Activated naive CD4-positive, alpha-beta T cell treated with anti-CD3 and anti-CD28 coated beads, Interleukin-2, amount 50 U/mL, for 72 hours (primary cell): ENCODE measurements at places on chromosomes 2 and 18.

- no peak for DNase-seq
These were observed 69.1 kb upstream of the PID1 start for GRCh38 chr2:229340086-229340760.

DNA sequence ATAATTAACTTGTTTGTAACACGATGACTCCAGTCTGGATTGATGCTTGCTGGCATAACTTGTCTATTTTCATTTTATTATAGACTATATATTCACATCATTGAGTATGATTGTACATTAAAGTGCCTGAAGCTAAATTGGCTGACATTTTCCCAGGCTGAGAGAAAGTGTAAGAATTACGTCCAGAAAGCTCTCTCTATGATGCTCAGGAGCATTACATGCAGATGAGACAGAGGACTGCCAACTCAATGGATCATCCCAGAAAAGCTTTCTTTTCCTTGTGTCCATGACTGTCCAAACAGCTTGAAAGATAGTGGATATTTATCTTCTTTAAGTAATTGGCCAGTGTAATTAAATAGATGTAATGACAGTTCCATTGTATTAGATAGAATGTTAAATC lies 1372.2 kb upstream of the TMEFF2 start:
- no peak for DNase-seq

DNA sequence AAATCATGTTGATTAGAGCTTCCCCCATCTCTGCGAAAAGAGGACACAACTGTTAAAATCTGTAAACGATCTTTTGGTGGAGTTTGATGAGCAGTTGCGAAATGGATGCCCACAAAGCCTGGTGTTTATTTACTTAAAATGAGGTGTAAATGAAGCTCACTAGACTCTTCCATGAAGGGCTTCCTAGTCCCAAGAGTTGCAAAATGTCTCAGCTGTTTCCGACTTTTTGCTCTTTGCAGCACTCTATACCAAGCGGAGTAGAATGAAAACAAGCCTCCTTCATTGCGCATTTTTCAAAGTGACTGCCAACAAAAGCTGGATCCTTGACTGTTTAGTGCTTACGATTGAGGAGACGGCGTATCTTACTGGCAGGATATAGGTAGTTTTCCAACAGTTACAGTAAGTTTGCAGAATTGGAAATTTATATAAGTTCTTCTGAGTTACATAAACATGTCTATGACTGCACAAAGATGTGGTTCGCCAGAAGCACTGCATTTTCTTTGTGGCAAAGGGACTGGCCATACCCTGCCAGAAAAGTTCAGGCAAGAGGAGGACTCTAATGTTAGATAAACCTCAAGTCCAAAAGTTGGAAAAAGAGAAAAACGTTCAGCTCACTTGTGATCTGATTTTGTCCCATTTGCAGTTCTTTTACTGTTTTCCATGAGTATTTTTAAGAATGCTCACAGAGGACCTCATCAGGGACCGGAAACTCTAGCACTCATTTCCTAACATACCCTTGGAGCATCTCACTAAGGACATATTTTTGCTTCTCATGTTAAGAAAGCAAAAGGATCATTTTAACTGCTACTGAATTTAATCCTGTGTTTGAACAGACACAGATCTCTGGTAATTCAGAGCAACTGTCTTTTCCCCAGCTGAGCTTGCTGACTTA lies 42.7 kb downstream of the COLEC12 start:
- DNase-seq = no peak

GRCh38 chr2:128595763-128596395 lies 277.2 kb upstream of the HS6ST1 start:
- DNase-seq = no peak

- no peak for DNase-seq
These were observed 106.0 kb upstream of the MAP3K20 start for GRCh38 chr2:172969609-172970008.

- DNase-seq = no peak
These were observed 9.0 kb upstream of the CREG2 start for GRCh38 chr2:101396316-101396717.

DNA sequence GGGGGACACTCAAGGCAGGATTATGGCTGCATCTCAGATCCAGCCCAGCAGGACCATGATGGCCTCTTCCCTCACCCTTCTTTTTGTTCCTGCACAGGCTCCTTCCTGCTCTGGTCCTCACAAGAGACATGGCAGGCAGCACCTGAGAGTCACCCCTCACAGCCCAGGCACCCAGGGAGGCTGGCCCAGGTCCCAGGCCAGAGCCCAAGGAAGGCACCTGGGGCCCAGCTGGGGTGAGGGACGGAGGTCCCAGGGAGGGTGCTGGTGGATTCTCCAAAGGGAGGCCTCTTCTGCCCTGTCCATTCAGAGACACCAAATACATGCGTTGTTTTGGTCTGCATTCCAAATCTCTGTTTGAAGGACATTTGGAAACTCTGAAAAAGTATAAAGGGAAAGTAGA lies 285.4 kb upstream of the HS6ST1 start:
- DNase-seq = no peak

GRCh38 chr2:183123117-183123958 lies 905 bp upstream of the NUP35 start:
- DNase-seq = no peak

DNA sequence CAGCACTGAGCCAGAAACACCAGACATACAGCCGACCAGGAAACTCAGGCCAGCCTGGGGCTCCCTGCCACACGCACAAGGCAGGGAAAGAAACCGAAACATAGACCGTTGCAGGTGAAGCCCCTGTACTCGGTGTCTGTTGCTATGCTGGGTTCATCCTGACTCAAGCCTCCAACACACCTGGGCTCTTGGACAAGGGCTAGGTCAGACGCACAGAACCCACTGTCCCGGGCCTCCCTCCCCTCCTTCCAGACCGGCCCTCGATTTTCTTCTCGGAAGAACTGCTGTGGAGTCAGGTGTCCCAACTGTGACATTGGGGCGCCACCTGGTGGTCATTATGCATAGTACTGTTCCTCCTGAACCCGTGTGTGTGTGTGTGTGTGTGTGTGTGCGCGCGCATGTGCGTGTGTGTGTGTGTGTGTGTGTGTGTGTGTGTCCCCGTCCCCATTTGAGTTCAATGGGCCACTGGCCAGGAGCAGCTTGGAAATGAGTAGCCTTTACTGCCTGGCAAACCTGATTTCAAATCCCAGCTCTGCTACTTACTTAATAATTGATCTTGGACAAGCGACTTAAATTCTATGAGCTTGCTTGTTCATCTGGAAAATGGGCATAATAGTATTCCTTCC lies 55.4 kb upstream of the GLI2 start:
- peak; percentile 78 for DNase-seq

GRCh38 chr18:48786455-48787202 lies 164.1 kb downstream of the SMAD7 start:
- no peak for DNase-seq

GRCh38 chr2:137689549-137689948 lies 274.7 kb upstream of the HNMT start:
- no peak for DNase-seq

DNA sequence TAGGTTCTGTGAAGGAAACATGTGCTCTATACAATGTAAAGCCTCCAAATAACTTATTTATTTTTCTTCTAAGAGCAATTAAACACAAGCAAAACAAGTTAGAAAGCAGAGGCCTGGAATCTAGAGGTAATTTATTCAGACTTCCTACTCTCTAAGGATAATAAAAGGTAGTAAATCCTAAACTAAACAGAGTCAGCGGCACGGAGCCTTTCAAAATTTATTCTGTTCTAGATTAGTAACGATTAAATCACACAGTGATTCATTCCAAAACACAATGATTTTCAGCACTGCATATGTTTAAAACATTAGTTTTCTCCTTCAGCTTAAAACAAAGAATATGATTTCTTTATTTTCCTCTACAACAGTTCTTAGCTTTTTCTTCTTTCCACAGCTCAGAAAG lies 160.9 kb downstream of the FBXO15 start:
- no peak for DNase-seq

- DNase-seq = no peak
These were observed 80.6 kb upstream of the DOCK10 start for GRCh38 chr2:225122583-225123486.

GRCh38 chr2:126241411-126241810 lies 414.5 kb upstream of the GYPC start:
- no peak for DNase-seq

DNA sequence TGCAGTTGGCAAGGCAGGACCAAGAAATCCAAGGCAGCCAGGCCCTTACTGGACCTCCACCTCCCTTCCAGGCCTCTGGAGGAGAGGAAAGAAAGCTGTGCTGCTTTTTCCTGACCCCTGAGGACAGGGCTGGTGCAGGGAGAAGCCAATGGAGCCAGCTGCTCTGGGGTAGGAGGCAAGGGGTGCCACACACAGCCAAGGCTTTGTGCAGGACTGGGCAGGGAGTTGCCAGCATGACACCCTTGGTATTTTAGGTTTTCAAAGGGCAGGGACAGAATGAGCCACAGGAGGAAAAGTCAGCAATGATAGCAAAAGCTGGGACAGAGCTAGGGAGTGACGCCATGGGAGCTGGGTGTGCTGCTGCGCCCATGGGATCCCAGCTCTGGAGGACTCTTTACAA lies 22.9 kb downstream of the CCT7 start:
- no peak for DNase-seq

DNA sequence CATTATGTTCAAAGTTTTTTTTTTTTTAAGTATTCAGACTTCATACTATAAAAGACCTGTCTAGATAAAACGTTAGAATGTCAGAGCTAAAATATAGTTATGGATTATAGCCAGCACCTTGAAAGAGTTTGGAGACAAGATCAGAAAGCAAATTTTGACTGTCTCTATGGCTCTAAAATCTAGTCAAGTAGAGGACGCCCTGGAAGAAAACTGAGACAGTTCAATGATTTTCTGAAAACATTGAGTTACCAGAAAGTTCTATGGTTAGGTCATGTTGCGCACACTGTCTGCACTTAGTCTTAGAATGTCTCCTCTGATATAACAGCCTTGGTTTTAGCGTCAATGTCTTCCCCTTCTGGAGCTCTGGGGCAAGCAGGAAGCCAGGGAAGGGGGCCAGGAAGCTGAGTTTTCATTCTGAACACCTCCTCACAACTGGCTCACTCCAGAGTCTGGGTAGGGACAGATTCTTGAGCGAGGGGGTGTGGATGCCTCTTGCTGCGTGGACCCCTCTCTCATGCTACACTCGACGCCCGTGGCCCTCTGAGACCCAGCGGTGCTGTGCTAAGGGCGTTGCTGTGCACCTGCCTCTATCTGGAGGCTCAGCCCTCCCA lies 99.5 kb downstream of the RNF144A start:
- DNase-seq = no peak

GRCh38 chr2:149858901-149859634 lies 271.5 kb upstream of the MMADHC start:
- DNase-seq = no peak

GRCh38 chr18:9762526-9762925 lies 54.4 kb downstream of the RAB31 start:
- DNase-seq = no peak

DNA sequence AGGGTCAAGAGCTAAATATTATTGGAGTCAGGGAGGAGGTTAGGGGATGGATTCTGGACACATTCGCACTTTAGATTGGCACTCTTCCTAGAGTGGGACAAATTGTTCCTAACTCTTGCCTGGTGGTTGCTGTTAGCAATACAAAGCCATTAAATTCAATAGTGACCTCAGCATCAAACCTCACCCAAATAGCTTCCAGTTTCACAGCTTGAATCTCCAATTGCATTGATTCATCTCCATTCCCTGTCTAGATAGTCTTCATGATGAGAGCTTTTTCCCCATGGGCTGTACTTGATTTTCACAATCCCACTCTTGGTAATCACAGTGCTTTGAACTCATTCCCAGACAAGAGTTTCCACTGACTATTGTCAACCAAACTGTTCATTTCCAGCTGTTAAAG lies 585.9 kb upstream of the SYT4 start:
- DNase-seq = no peak

DNA sequence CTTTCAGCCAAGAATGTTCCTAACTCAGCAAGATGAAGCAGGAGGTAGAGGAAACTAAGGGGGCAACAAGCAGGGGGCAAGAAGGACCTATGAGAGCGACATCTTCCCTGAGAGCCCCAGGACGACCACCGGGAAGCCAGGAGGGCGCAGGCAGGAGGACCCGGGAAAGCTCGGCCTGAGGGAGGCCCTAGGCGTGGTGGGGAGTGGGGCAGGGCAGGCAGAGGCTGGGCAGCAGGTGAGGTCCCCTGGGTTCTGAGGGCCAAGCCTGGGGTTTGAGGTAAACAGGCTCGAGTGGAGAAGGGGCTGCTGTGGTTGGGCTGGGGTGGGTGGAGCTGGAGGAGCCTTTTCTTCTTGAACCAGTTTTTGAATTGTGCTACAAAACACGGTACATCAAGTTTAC lies 1.3 kb upstream of the ALPI start:
- no peak for DNase-seq
